Activated naive CD8-positive, alpha-beta T cell treated with anti-CD3 and anti-CD28 coated beads for 36 hours (primary cell): ENCODE measurements at places on chromosomes 7 and 10. TPM values are rescaled to one million over a fixed set of nuclear protein-coding genes. Genes with fewer than 3 reads are reported as not detected.
A peak's percentile ranks its signal among the peaks of the same experiment; 100 is the strongest.

DNA sequence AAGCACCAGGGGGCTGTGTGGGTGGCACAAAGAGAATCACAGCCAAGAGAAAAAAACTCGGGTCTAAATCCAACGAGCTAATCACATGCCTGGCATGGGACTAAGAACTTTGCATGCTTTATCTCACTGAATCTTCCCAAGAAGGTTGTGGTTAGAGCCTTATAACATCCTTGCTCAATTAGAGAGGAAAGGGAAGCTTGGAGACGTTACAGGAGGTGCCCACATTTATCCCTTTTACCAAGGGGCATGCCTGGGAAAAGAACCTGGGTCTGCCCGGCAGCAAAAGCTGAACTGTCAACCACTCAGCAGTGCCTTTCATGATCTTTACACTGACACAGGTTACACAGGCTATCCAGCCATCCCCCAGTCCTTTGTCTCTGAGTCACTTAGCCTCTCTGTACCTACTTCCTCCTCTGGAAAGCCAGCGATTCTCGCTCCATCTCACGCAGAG, 190.1 kb downstream of the PRPF18 start:
- no peak for DNase-seq

GRCh38 chr7:138226001-138226476, 149.8 kb downstream of the AKR1D1 start:
- no peak for DNase-seq

- no peak for DNase-seq
These were observed 12.6 kb upstream of the CPVL start for GRCh38 chr7:29158795-29159423.

- no peak for DNase-seq
These were observed 256.3 kb upstream of the MAGI2 start for GRCh38 chr7:79709574-79710409.

DNA sequence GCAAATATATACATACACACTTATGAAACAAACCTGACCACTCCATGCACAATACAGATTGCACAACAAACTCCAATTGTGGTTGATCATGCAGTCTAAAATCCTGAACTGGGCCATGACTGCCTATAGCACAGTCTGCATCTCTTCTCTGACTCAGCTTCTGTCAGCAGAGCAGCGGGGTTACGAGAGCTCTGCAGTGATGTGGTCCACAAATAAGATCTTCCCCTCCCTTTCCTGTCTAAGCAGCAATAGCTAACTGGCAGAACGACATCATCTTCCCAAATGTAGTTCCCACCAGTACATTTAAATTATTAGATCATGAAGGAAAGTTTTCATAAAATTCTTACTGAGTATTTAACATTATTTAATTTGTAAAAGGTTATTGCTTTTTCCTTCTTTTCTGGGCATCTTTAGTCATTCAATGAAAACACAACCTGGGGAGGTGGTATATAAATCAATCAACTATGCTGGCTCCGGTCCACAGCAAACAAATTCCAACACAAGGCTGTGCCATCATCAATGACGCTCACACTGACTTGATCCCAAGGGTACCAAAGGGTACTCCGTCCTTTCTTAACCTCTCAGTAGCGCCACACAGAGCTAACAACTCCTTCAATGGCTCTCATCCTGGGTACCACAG, 17.1 kb downstream of the ARHGAP21 start:
- DNase-seq = no peak

GRCh38 chr10:75049316-75050148, 61.9 kb upstream of the SAMD8 start:
- no peak for DNase-seq

GRCh38 chr7:70594170-70594569, 537.8 kb upstream of the GALNT17 start:
- no peak for DNase-seq

DNA sequence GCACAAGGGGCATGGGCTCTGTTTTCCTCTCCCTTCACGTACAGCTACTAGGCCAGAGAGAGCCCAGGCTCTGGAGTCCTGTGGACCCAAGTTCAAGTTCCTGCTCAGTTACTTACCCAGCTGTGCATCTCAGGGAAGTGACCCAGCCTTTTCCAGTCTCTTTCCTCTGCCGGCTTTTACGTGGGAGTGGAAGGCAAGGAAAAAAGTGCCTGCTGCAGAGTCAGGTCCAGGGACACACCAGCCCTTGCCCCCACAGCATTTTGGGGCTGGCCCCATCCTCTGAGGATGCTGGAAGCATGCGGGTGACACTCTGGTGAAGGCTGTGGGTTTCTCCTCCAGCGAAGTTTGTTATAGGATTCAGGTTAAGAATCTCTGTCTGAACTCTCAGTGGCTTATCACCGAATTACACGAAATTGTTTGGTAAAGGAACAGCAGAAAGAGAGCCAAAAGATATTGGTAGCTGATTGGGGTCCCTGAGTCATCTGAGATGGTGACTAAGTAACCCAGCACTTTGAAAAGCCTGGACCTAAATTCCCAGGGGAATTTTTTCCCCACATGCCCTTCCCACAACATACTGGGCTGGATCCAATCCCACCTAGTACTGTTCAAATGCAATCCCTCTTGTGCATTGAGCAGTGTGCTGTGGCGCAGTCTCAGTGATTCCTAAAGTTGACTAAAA, 424.3 kb downstream of the RPS24 start:
- DNase-seq = no peak

GRCh38 chr10:6158276-6158675, 44.5 kb upstream of the PFKFB3 start:
- no peak for DNase-seq

DNA sequence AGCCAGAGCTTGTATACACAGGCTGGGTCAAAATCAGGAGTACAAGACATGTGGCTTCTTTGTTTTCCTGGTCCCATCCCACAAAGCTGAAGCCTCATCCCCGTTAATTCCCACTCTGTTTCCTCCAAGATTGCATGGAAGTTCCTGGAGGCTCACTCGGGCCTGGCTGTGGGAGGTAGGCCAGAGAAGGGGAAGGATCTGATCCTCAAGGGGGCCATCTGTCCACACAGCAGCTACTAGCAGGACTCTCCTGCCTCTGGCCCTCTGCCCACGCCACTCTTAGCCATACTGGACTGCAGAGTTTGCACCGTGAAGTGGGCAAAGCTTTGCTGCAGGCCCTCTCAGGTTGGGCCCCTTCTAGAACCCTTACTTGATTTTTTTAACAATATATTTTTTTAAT, 160.6 kb downstream of the FGFR2 start:
- DNase-seq = no peak

GRCh38 chr10:22491931-22492615, 146.8 kb downstream of the SPAG6 start:
- peak; percentile 25 for DNase-seq

- DNase-seq = no peak
These were observed 179.9 kb upstream of the TMEM72 start for GRCh38 chr10:44731283-44731682.

DNA sequence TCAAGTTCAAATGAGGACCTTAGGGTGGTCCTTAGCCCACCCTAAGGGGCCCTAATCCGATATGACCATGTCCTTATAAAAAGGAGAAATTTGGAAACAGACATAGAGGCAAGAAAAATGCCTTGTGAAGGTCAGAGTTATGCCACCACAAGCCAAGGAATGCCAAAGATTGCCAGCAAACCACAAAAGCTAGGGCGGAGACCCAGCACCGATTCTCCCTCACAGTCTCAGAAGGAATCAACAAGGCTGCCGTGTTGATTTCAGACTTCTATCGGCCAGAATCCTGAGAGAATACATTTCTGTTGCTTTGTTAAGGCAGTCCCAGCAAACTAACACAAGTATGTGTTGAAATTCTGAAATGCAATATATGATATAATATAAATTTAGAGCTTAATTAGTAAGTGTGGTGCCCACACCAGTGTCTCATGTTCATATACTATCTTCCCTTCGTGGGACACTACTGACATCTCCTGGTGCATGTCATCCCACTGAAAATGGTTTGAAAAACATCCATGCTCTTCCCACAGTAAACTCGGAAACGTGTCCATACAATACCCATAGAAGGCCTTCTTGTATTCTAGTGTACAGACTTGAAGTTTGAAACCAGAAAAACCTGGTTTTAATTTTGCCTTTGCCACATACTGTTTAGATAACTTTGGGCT, 349.0 kb downstream of the TNS3 start:
- DNase-seq = no peak

DNA sequence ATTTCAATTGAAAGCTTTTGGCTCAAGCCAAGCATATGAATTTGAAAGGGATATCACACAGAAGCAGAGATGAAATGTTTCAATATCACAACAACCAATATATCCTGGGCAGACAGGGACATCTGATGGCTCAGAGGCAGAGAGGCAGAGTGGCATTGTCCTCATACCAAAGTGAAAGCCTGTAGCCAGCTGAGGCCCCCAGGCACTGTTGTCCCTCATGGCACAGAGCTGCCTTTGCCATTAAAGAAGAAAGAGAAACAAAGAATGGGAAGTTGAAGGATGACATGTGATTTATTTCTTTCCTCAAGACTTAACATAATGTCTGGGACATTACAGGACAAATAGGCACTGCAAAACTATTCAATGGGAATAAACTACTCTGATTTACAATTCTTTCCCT, 504.3 kb upstream of the PCDH15 start:
- DNase-seq = no peak

TLX1 gene
- total RNA-seq = not detected

RASA4B gene
- 25.2 TPM for total RNA-seq

PIP4K2A gene
- total RNA-seq = 111 TPM

ZNF212 gene
- total RNA-seq = 12.5 TPM

ZNF804B gene
- not detected for total RNA-seq
